ENCODE measurements at places on chromosomes 6 and 20.
A peak's percentile ranks its signal among the peaks of the same experiment; 100 is the strongest.

GRCh38 chr20:53829255-53829723 is 235.7 kb upstream of the ZNF217 start:
- DNase-seq = no peak

DNA sequence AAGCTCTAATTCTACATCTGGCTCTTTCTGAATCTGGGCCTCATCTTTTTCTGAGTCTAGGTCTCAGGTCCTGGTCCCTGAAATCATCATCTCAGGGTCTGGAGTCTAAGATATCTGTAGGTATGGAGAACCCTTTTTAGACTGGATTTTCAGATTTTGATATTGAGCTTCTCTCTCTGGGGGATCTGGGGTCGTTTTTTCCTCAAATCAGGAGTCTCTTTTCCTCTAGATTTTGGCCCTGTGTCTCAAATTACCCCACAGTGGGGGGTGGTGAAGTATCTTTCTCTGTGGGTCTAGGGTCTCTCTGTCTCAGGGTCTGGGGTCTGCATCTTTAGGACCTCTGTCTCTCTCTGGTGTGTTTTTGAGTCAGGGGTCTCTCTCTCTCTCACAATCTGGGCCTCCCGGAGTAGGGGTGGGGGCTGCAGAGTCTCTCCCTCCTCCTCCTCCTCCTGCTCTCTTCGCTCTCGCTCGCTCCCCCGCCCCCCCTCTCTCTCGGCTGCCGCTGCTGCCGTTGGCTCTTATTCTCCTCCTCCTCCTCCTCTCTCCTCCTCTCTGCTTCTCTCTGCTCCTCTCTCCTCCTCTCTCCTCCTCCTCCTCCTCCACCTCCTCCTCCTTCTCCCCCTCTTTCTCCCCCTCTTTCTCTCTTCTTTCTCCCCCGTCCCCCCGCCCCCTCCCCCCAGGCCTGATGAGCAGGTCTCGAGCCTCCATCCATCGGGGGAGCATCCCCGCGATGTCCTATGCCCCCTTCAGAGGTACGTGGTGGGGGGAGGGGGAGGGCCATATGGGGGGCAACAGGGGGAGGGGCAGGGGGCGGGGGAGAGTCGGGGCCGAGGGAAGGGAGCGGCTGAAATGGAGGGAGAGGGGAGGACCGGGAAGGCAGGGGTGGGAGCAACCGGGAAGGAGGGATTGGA is at the start of gene SYNGAP1:
Gene SYNGAP1 (plus strand): TSS at position 486 of the 911 bp plus-strand sequence. CDS start 200 bp downstream, at position 686.
- peak; percentile 66 for DNase-seq

GRCh38 chr20:431012-431904 is 23.2 kb downstream of the RBCK1 start:
- DNase-seq = peak; percentile 81

- peak; percentile 29 for DNase-seq
Observed at GRCh38 chr6:41040101-41040939, 1.3 kb upstream of the UNC5CL start.

- no peak for DNase-seq
Observed at GRCh38 chr6:1479095-1479494, 89.7 kb downstream of the FOXF2 start.

GRCh38 chr6:23590498-23591126 is 535.4 kb upstream of the NRSN1 start:
- DNase-seq = no peak

DNA sequence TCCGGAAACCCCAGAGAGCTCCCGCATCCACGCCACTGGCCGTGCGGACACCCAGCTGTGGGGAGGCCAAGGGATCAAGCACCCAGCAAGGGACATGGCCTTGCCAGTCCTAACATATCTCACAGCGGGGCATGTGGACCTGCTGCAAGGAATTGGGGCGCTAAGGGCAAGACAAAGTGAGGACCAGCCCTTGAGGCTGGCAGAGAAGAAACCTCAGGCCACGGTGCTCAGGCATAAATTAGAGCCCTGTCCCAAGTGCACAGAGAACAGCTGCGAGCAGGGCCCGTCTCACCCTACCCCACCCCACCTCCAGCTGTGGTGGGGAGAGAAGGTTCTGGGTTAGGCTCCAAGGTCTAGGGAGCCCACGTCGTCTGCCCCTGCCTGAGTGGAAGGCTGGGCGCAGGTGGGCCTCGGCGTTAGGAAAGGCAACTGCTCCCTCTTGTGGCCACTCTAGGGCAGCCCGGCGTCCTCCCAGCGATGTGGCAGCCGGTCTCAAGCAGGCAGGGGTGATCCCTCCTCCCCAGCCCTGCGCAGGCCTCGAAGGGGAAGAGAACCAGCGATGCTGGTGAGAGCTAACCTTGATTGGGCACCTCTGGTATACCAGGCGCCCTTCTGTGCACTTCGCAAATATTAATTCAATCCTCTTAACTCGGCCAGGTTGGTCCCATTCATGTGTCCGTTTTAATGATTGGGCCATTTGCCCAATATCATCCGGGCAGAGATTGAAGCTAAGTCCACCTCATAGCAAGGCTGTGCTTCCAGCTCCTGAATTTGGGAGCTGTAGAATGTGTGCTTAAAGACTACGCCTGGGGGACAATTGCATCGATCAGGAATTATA is 235.8 kb downstream of the NFATC2 start:
- DNase-seq = peak; percentile 67

GRCh38 chr20:25317351-25318075 is 69.6 kb downstream of the PYGB start:
- DNase-seq = no peak

DNA sequence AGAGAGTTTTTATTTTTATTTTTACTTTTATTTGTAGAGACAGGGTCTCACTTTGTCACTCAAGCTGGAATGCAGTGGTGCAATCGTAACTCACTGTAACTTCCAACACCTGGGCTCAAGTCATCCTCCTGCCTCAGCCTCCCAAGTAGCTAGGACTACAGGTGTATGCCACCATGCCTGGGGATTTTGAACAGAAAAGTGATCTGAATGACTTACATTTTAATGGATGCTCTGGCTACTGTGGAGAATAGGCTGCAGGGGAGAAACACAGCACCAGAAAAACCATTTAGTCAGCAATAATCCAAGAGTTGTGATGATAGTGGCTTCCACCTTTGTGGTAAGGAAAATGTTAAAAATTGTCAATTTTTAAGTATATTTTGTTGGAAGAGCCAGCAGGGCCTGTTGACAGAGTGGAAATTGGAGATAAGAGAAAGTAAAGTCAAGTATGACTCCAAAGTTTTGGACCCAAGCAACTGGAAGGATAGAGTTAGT is 106.0 kb upstream of the LOC128125822 start:
- no peak for DNase-seq

DNA sequence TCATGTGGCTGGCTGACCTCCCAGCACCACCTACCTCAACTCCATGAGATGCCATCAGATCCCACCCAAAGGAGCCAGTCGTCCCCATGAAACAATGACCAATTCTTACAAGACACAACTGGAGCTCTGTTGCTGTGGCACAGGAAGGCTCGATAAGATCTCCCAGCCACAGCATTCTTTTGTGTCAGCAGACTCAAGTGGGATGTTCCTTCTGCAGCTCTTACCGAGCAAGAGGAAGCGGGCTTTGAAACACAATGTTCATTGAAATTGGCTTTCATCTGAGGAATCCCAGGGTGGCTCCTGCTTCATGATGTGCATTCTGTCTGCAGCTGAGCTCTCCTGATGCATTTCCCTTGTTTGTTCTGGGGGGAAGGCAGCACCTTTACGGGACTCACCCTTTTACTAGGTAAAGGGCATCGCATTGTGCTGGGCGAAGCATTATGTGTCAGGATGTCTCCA is 222.0 kb upstream of the SGK1 start:
- DNase-seq = peak; percentile 43

- DNase-seq = no peak
Observed at GRCh38 chr20:11352041-11352440, 565.7 kb upstream of the BTBD3 start.

GRCh38 chr20:58718729-58719128 is 26.1 kb downstream of the NPEPL1 start:
- DNase-seq = no peak

DNA sequence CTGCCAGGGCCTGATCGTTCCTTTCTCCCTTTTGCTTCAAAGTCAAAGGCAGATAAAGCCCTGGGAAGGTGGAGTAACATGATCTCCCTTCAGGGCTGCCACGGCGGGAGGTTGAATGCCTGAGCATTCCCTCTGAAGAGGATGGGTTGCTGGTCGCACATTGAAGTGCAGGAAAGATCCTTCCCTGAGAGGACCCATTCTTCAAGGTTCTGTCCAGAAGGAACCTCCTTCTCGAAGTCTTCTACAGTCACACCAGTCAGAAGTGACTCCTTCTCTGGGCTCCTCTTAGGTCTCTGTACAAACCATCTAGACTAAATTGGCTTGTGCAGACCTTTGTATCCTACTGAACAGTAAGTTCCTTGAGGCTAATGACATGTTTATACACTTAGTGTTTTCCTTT is 192.6 kb upstream of the VGLL2 start:
- no peak for DNase-seq

GRCh38 chr6:36967301-36967700 is 12.8 kb downstream of the PI16 start:
- no peak for DNase-seq

DNA sequence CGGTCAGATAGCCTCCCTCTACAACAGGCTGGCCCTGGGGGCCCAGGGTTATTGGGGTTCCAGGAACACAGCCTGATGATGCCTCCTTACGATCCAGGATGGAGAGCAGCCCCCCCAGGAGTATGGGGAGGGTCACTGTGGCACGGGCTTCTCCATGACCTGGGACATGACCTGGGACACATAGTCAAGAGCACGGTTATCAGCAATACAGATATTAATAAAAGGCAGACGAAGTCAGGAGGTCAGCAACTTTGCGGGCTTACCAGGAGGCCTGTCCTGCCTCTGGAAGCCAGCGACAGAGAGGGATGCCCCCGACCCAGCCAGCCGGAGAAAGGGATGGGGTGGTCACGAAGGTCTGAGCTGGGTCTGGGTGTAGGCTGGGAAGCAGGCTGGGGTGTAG is 795 bp downstream of the MMP24OS start:
- no peak for DNase-seq

DNA sequence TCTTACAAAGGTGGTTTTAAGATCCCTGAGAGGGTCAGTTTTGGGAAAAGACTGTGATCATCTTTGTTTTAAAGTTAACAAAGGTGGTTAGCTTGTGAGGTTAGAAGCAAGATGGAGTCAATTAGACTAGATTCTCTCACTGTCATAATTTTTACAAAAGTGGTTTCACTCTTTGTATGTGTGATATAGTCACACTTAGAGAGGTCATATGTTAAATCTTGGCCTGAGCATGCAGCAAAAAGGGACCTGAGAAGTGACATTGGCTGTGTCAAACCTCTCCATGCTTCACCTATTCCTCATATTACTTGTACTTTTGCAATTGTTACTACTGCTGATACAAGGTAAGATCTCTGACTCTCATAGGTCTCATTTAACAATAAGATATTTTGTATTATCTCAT is 368.0 kb downstream of the TBC1D32 start:
- no peak for DNase-seq

GRCh38 chr20:7490288-7490687 is 450.0 kb downstream of the HAO1 start:
- no peak for DNase-seq

DNA sequence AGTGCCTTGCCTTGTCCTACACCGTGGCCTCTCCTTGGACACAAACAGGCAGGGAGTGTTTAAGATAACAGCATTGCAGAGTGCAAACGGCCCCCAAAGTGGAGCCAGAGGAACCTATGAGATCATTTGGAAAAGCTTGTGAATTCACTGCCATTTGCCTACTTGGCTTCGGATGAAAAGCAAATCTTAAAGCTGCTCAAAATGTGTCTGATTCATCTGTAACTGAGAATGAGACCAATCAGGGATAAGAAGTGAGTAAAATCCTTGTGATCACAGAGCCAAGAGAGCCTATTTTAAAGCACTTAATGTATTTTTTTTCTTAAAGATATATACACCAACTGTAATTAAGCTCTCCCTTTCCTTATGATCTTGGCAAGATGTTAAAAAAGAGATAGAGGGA is 65.7 kb upstream of the BACH2 start:
- no peak for DNase-seq

GRCh38 chr20:1403624-1404023 is 10.8 kb upstream of the FKBP1A start:
- no peak for DNase-seq

- no peak for DNase-seq
Observed at GRCh38 chr6:15026832-15027231, 219.0 kb upstream of the JARID2 start.

DNA sequence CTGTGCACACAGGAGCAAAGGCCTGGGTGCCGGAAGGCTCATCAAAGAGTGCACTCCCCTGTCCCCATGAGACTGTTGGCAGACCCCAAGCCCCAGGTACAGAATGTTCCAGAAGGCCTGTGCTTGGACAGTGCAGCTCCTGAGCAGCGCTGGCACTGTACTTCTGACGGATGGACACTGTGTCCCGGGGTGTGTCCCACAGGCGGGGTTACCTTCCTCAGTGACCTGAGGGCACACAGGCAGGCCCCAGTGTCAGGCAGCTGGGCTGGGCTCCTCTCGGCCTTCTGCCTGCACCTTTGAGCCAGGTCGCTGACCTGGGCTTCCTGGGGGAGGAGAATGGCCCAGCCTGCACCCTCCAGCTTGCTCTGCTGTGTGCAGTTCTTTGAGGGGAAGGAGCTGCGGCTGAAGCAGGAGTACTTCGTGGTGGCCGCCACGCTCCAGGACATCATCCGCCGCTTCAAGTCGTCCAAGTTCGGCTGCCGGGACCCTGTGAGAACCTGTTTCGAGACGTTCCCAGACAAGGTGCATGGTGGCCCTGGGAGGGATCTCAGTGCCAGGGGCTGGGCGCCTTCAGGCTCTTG is 30.1 kb downstream of the PYGB start:
- DNase-seq = peak; percentile 14

GRCh38 chr6:10441655-10442009 is 26.8 kb upstream of the TFAP2A start:
- no peak for DNase-seq

DNA sequence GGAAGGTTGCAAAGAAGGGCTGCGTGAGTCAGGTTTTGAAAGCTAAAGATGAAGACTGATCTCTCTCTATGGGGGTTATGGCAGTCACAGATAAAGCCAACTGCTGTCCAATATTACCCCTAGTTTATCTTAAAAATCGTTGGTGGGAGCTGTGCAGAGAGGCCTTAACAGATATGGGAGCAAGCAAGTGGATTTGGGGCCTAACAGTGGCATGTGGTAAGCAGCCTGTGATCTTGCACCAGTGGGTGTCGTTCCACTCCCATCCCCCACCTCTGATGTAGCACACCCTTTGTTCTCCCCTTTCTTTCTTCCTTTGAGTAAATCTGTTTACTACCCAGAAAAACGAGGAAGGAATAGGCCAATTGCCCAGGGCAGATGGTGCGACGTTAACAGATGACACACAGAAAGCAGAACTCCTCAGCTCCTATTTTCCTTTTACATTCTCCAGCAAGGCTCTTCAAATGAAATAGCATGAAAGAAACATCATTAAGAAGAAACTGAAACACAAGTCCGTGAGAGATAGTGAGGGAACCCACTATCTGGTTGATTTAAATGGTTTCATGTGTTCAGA is 274.1 kb upstream of the CITED2 start:
- no peak for DNase-seq

- DNase-seq = no peak
Observed at GRCh38 chr20:59027741-59028320, 4.3 kb downstream of the ATP5F1E start.

GRCh38 chr20:33093074-33093473 is 13.6 kb downstream of the BPIFB4 start:
- DNase-seq = no peak

Data from adrenal gland (tissue), 19 donors.